ENCODE measurements at places on chromosomes 1 and 21. TPM values are rescaled to one million over a fixed set of nuclear protein-coding genes. Genes with fewer than 3 reads are reported as not detected.

DNA sequence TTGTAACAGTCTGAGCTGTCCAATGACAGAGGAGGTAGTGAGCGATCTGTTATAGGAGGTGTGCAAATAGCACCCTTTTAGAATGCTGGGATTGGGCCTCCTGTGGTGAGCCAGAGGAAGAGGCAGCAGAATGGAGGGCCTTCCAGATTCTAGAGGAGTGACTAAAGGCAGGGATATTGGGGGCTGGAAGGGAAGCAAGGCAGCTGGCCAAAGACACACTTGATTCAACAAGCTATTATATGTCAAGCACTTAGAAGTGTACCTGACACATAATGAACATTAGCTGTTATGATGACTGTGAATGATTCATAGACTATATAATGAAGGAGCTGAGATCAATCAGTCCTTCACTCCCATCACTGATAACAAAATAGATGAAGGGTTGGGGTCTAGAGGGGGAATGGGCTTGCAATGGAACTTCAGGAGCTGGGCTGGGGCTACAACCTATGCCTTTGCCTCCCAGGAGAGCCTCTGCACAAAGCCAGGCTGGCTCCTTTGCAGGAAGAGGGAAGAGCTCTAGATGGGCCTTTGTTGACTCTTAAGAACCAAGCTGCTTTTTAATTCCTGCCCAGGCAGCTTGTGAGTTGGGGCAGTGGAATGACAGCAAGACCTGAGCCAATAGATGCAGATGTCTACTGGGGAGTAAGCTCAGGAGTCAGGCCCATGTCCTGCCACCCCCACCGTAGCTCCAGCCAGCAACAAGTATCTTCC lies 2.3 kb upstream of the MKNK1 start:
- H3K27me3 ChIP-seq: no peaks in the 10 kb centered on the region
- H3K4me1 ChIP-seq: peaks cover 32% of the 10 kb centered on the region
- H3K36me3 ChIP-seq: peaks cover 21% of the 10 kb centered on the region
- no peak overlapping the region for H3K4me3 ChIP-seq
- no peak overlapping the region for H3K27ac ChIP-seq

C2CD4D gene
- 0.27 TPM for polyA plus RNA-seq

PIP5K1A gene
- polyA plus RNA-seq: 17.8 TPM

DNA sequence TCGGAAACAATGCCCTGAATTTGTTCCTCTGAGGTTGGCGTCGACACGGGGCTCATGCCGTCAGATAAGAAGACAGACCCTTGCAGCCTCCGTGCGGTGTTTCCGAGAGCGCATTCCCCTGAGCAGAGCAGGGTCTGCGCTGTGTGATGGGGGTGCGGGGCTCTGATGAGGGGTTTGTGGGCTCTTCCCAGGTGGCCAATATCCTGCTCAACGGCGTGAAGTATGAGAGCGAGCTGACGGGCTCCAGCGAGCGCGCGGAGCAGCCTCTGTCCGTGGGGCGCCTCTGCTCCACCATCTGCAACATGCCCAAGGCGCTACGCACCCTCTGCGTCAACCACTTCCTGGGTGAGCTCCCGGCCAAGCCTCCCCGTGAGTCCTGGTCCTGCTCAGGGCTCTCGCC lies 17.3 kb downstream of the SLC45A1 start:
- peaks cover 5% of the 10 kb centered on the region for H3K27me3 ChIP-seq
- no peak for DNase-seq
- no peak overlapping the region for H3K4me3 ChIP-seq
- H3K27ac ChIP-seq: no peak overlapping the region
- H3K36me3 ChIP-seq: no peaks in the 10 kb centered on the region

- H3K27ac ChIP-seq: peak overlapping the region; percentile 93
- peak overlapping the region; percentile 75 for H3K4me3 ChIP-seq
- H3K36me3 ChIP-seq: peaks cover 9% of the 10 kb centered on the region
These were observed 104.8 kb downstream of the RERE start for GRCh38 chr1:8712413-8713231.

S100A7A gene
- not detected for polyA plus RNA-seq

- H3K36me3 ChIP-seq: no peaks in the 10 kb centered on the region
- DNase-seq: peak; percentile 50
- no peak overlapping the region for H3K27ac ChIP-seq
- no peaks in the 10 kb centered on the region for H3K4me1 ChIP-seq
- H3K27me3 ChIP-seq: peaks cover 20% of the 10 kb centered on the region
- no peak overlapping the region for H3K4me3 ChIP-seq
These were observed 13.5 kb upstream of the ACBD6 start for GRCh38 chr1:180515857-180516388.

DNA sequence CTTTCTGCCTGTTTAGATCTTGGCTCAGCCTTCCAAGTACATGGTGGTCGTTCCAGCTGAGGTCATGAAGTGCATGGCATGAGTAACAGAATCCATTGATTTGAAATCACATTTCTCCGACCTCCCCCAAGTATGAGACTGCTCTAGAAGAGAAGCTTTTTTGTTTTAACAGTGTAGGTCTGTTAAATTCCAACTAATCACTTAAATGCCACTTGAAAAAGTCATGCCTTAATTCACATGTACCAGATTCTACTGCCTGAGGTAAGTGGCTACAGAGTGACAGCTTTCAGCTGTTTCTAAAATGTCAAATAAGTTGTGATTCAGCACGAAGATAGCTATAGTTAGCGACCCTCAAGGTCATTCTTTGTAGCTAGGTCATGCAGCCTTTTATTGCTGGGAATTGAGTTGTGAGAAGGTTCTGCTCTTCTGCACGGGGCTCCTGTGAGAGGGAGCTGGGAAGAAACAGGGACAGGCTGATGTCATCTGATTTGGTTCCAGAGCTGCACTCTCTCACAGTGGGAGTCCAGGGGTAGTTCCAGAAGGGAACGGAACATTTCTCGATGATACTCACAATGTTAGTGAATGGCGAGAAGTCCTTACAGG lies 112.7 kb downstream of the VPS13D start:
- no peak for DNase-seq
- peaks cover 8% of the 10 kb centered on the region for H3K36me3 ChIP-seq
- H3K4me3 ChIP-seq: no peak overlapping the region
- H3K4me1 ChIP-seq: peaks cover 29% of the 10 kb centered on the region
- no peak overlapping the region for H3K27ac ChIP-seq
